T-helper 17 cell (primary cell): ENCODE measurements at places on chromosomes 7 and 10. TPM values are rescaled to one million over a fixed set of nuclear protein-coding genes. Genes with fewer than 3 reads are reported as not detected.

DNA sequence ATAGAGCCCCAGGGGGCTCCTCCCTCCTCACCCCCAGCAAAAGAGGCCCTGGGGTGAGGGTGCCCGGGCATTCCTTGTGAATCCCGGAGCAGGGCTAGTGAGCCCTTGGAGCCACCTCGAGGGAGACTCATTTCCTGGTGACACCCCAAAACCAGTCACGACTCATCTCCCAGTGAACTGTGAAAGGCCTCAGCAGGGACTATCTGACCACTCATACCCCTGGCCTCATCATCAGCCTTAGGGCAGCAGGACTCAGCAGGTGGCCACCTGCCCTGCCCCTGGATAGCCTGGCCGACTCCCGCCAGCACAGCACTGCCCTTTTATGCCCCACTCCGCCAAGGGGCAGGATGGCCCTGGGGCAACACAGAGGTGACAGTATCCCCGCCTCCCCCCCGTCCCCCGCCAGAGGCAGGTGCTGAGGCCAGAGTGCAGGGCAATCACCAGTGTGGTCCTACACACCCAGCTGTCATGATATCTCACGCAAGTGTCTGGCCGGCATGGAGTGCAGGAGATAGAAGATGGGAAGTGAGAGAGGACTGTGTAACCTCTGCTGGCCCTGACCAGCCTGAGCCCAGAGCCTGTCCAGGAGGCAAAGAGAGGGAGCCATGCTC is 3.2 kb downstream of the SNCG start:
- H3K27me3 ChIP-seq: no peaks in the 10 kb centered on the region
- no peak for DNase-seq
- no peak overlapping the region for H3K27ac ChIP-seq

The ASB15 gene
- not detected for total RNA-seq

- H3K36me3 ChIP-seq: peaks cover 7% of the 10 kb centered on the region
- H3K4me3 ChIP-seq: no peak overlapping the region
- peaks cover 17% of the 10 kb centered on the region for H3K4me1 ChIP-seq
- H3K27ac ChIP-seq: peak overlapping the region; percentile 66
Measured at GRCh38 chr7:139562961-139563565, 39.6 kb downstream of the CLEC2L start.

GRCh38 chr10:131162866-131163843 is 148.4 kb downstream of the TCERG1L start:
- no peak overlapping the region for H3K4me3 ChIP-seq
- no peaks in the 10 kb centered on the region for H3K4me1 ChIP-seq
- H3K27me3 ChIP-seq: peaks cover 5% of the 10 kb centered on the region
- DNase-seq: no peak
- no peaks in the 10 kb centered on the region for H3K36me3 ChIP-seq

- peaks cover 3% of the 10 kb centered on the region for H3K4me1 ChIP-seq
- H3K36me3 ChIP-seq: peaks cover 2% of the 10 kb centered on the region
- no peak overlapping the region for H3K27ac ChIP-seq
- peaks cover 34% of the 10 kb centered on the region for H3K27me3 ChIP-seq
- H3K4me3 ChIP-seq: no peak overlapping the region
- no peak for DNase-seq
Measured at GRCh38 chr7:95549818-95550529, 46.3 kb downstream of the PDK4 start.

- H3K4me3 ChIP-seq: no peak overlapping the region
- H3K4me1 ChIP-seq: no peaks in the 10 kb centered on the region
- DNase-seq: no peak
- H3K27me3 ChIP-seq: no peaks in the 10 kb centered on the region
Measured at GRCh38 chr7:111437736-111438135, 124.6 kb downstream of the IMMP2L start.

GRCh38 chr7:74220229-74220628 is 10.4 kb downstream of the LAT2 start:
- H3K4me3 ChIP-seq: no peak overlapping the region
- DNase-seq: no peak
- H3K36me3 ChIP-seq: no peaks in the 10 kb centered on the region
- H3K27me3 ChIP-seq: no peaks in the 10 kb centered on the region
- H3K4me1 ChIP-seq: peaks cover 11% of the 10 kb centered on the region
- H3K27ac ChIP-seq: no peak overlapping the region

- H3K36me3 ChIP-seq: no peaks in the 10 kb centered on the region
- H3K27me3 ChIP-seq: peaks cover 6% of the 10 kb centered on the region
Measured at GRCh38 chr10:1543596-1543995, 193.7 kb downstream of the ADARB2 start.

DNA sequence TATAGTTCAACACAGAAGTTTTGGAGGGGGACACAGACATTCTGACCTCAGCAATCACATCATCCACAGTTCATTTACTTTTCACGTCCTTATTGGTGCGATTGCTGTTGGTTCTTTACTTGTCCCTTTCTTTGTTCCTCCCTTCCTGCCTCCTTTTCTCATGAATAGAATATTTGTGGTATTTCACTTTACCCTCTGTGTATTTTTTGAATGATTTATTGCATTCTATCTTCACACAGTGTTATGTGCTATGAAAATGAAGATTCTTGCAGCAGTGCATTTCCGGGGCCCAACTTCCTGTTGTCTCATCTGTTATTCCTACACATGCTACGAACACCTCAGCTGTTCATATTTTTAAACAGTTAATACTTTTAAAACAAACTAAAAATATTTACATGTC is 179.6 kb downstream of the ZMYND11 start:
- peaks cover 5% of the 10 kb centered on the region for H3K36me3 ChIP-seq
- peaks cover 25% of the 10 kb centered on the region for H3K4me1 ChIP-seq
- no peaks in the 10 kb centered on the region for H3K27me3 ChIP-seq
